Activated CD8-positive, alpha-beta T cell treated with anti-CD3 and anti-CD28 coated beads, Interleukin-2, amount 10 ng/mL, durations not matched to agents 7 days and 5 days (primary cell): ENCODE measurements at places on chromosomes 6 and 20.

DNA sequence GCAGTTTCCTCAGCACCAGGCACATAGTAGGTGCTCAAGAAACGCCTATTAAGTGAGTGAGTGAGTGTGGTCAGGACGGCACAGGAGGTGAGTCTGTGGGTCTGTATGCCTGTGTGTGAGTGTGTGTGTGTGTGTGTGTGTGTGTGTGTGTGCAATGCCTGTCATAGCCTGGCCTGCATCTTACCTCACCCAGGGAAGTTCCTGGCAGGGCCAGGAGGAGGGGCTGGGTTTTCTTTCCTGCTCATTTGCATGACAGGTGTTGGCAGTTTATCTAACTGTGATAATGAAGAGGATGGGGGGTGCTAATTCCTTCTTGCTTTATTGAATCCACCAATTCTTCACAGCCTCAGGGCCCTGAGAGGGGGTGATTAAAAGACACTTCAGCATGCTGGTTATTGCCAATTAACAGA is 146.7 kb upstream of the MLN start:
- DNase-seq: no peak

- no peak for DNase-seq
Observed at GRCh38 chr6:47335466-47335865, 25.8 kb upstream of the TNFRSF21 start.

GRCh38 chr6:10687582-10687981 is 6.8 kb downstream of the C6orf52 start:
- no peak for DNase-seq

- DNase-seq: no peak
Observed at GRCh38 chr6:5723841-5724691, 282.7 kb downstream of the NRN1 start.

DNA sequence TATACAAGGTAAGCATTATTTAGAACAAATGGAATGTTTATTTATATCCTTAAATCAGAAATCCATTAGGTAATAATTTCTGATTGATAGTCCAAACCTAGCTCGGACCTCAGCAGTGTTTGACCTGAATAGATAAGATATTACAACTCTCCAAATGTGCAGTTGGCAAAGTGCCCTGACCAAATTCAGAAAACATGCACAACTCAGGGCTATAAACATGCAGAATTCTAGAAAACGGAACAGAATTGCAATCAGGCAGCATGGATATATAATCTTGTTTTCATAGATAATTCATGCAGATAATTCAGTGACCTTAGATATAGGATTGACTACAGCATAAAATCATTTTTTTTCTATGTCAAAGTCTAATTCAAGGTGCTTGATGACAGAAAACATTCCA is 626.6 kb upstream of the CITED2 start:
- no peak for DNase-seq

GRCh38 chr6:70413992-70414494 is 735 bp downstream of the FAM135A start:
- peak; percentile 37 for DNase-seq

DNA sequence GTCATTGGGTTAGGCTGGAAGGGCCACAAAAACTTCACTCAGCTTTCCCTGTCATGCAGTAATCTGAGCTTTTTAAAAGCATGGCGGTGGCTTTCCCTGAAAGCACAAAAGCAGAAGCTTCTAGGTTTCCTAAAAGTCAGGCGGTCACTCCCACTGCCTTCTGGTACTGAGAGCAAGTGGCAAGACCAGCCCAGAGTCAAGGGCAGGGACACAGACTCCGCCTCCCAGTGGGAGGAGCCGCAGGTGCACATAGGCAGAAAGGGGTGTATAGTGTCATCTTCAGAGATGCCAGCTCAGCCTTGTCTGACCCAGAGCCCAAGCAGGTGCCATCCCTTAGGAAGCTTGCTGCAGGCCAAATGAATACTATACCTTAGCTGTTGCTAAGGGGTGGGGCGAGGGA is 18.0 kb upstream of the PACSIN1 start:
- DNase-seq: no peak

GRCh38 chr6:40164345-40164755 is 230.1 kb upstream of the MOCS1 start:
- no peak for DNase-seq

DNA sequence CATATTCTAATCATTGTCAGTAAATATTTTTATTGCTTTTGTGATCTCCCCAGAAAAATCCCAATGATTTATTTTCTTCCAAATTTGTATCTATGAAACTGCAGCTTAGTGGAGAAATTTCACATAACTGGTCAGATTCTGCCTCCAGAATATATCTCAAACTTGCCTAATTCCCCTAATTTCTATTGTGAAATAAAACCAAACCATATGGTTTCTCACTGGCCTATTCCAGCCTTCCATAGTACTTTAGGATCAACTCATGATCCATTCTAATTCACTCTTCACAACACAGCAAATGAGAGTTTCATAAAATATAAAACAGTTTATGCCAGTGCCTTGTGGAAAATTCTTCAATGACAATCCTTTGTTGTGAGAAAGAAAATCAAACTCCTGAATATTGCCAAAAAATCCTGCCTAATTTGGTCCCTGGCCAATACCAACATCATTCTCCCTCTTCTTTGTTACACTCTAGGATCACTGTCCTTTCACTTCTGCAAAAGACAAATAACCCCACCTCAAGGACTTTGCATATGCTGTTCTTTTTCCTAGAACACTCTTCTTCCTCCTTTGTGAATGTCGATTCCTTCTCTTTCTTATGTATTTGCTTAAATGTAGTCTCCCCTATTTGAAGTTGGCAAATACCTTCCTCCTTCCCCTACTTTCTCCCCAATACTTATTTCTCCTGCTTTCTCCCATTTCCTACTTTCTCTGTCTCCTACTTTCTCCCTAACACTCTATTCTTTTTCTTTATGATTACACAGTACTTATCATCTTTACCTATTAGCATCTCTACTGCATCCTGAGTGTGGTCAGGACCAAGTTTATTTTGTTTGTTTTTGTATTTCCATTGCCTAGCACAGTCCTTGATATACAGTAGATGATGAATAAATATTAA is 587.5 kb downstream of the RFPL4B start:
- no peak for DNase-seq

DNA sequence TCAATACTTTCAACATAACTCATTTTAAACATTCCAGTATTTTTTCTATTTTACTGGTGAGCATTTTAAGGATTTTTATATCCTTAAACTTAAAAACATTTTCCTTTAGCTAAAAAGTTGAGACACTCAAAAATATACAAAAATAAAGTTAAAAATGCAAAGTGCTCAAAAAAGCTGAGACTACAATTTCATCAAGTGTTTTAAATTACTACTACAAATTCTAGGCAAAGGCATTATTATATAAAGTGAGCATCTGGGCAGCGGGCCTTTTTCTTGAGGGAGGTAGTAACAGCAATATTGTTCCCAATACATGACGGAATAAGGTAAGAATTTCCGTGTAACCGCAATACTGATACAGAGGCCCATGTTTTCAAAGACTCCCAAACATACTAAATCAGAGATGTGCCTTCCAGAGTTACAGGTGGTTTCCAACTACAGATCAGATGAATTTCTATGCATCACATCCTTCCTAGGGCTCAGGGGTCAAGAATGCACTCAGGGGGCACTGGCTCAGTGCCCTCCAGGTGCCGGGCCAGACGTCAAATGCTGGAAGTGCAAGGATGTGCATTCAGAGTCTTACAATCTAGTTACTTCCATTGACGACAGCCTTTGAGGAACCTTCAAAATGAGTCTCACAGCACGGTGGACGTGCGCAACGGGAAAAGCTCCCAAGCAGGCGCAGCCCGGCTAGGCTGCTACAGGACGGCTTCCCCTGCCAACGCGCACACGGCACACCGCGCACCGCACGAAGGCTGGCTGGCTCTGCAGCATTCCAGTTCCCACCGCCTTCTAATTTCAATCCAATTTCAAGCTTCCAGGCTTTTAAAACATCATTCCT is 1.7 kb downstream of the PHF10 start:
- peak; percentile 43 for DNase-seq

DNA sequence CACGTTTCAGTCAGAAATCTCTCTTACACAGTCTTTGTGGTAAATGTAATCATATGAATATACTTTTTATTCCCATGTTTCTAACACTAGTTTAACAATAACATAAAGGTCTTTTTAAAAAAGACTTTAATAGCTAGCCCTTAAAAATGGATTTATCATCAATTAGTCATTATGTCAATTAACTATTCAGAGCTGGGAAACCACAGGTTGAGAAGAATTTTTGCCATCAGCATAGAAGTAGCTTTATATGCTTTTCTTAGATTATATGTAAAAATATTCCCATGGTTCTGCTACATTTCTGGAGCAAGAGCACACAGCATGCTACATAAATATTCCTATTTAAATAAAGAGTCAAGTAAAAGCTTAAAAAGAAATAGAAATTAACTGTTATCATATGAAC is 35.5 kb downstream of the ASCC3 start:
- no peak for DNase-seq

- no peak for DNase-seq
Observed at GRCh38 chr6:130681028-130681427, 146.2 kb upstream of the SMLR1 start.

DNA sequence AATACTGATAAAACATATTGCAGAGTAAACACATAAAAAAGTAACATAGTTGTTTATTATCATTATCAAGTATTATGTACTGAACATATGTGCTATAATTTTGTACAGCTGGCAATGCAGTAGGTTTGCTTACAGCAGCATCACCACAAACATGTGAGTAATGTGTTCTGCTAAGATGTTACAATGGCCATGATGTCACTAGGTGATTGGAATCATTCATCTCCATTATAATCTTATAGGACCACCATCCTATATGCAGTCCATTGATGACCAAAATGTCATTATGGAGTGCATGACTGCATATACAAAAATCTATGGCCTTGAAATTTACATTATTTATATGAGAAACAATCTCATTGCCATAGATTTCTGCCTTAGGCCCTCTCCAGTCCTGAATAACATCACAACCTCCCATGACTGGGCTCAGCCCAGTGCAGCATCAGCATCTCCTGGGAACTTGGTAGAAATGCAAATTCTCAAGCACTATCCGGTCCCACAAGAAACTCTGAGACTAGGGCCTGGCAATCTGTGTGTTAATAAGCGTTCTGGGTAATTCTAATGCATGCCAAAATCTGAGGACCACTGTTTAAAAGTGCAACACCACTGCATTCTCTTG is 352.0 kb upstream of the MARCKS start:
- no peak for DNase-seq
